ENCODE measurements at places on chromosomes 4 and X.

DNA sequence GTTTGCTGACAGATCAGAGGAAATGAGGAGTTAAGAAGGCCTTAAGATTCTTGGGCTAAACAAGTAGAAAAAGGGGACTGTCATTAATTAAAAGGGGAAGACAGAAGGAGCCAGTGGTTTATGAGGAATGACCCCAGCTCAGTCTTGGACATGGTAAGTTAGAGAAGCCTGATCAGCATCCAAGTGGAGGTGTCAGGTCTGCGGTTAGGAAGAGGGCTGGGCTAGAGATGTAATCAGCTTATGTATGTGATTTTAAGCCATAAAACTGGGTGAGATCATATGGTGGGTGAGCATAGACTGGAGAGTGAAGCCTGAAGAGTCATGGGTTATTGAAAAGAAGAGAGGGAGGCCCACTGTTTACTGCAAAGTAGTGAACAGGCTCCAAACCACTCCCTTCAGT, 246.1 kb downstream of the NR3C2 start:
- no peak for DNase-seq

- no peak for DNase-seq
Measured at GRCh38 chr4:41334182-41334581, 77.5 kb downstream of the UCHL1 start.

GRCh38 chrX:21990832-21991231, 41.3 kb upstream of the PHEX start:
- DNase-seq, result no peak

- no peak for DNase-seq
Measured at GRCh38 chrX:47814851-47815250, 21.9 kb upstream of the ZNF81 start.

- no peak for DNase-seq
Measured at GRCh38 chrX:134693644-134694043, 35.4 kb upstream of the PLAC1 start.

Data from GM20000 (cell line).